ENCODE measurements at places on chromosomes 2 and 18.

DNA sequence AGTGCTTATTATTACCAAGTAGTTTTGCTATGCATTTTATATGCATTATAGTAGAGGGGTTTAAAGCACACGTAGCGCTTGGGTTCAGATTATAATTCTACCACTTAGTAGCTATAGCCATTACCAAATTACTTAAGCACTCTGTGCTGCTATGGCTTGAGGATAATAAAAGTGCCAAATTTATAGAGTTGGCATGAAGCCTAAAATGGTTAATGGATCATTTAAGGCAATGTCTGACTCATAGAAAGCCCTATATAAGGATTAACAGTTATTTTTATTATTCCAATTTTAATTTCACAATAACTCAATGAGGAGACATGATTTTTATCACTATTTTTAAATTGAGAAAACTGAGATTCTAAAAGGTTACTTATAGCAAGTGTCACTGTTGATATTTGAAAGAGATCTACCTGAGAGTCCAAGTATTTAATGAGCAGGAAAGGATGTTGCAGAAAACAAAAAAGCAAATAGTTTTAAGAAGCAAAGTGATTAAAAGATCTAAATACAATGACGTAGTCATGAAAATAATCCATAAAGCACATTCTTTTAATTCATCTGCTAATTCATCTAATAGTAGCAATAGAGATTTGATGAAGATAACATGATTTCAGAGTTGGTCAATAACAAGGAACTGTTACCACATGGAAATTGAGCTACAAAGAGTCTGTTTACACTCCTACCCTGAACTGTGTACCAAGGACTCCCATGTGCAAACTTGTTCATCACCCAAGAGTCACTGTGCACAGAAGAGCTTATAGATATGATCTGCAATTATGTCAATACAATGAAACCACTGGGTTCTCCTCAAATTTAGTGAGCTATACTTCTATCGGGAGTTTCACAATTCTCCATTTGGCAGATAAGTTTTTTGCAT, 78.8 kb upstream of the DTNA start:
- no peak for DNase-seq

DNA sequence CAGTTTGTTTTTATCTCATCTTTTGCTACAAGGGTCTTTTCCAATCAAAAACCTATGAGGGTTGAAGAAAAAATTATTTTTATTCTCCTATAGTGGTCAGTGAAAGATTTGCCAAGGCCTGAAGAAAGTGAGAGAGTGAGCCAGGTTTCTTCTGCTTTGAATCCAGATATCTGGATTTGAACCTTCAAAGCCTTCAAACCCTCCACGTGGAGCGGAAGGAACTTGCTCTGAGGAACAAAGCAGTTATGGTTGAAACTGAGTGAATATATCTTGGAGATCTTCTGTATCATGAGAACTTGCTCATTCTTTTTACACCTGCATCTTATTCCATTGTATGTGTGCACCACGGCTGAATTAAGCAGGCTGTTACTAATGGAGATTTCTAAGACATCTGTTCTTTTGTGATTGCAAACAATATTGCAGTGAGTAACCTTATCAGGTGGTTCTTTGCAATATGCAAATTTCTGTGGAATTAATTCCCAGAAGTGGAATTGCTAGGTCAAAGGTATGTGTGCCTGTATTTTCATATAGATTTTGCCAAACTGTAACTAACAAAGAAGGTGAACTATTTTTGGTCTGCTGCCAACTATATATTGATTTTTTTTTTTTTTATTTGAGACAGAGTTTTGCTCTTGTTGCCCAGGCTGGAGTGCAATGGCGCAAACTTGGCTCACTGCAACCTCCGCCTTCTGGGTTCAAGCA, 147.9 kb downstream of the B3GNT2 start:
- DNase-seq = no peak

GRCh38 chr18:29616867-29617266, 1425.7 kb downstream of the DSC3 start:
- no peak for DNase-seq

- no peak for DNase-seq
Observed at GRCh38 chr2:232854082-232854481, 16.0 kb upstream of the SNORC start.

GRCh38 chr2:202604699-202605098, 30.1 kb upstream of the FAM117B start:
- DNase-seq = no peak

GRCh38 chr2:55805686-55806085, 112.0 kb upstream of the PNPT1 start:
- no peak for DNase-seq

- DNase-seq = no peak
Observed at GRCh38 chr18:76493213-76494161, 1.6 kb downstream of the ZNF516 start.

DNA sequence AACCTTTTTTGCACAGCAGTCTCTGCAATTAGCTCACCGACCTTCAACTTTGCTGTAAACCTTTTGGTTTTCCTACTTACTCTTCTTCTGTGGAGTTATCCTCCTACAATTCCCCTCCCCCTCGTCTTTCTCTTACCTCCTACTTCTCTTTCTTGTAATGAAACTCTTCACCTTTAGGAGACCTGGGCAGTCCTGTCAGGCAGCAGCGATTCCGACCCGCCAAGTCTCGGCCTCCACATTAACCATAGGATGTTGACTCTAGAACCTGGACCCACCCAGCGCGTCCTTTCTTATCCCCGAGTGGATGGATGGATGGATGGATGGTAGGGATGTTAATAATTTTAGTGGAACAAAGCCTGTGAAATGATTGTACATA, 8.3 kb downstream of the TBR1 start:
- no peak for DNase-seq

DNA sequence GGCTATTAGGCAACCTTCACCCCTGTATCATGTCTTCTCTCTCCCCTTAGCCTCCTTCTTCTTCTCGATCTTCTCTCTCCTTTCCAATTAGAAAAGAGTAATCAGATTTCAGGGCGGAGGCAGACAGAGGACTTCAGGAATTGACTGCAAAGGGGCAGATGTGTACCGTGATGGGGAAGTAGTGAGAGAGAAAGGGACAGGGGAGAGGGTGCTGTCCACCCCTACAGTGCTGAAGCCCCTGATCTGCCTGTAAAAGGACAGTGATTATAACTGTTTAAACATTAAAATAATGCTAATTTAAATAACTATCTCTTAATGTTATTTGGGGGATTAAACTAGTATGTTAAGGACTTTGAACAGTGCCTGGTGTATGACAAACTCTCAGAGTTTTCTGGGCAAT, 178.5 kb downstream of the ACTR3 start:
- DNase-seq = no peak

GRCh38 chr2:95026471-95027368, 1.2 kb downstream of the MAL start:
- no peak for DNase-seq

DNA sequence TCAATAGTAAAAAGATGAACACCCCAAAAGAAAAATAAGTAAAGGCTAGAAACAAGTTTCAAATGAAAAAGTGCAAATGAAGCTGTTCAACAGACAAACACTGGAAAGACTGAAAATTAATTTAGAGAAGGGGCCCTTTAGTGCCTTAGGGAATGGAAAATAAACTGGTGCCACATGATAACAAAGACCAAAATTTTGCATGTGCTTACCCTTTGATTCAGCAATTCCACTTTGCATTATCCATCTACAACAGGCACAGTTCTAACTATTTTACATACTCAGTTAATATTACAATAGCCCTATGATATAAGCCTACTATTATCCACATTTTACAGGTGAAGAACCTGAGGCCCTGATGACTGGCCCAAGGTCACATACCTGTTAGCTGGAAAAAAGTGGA, 183.9 kb downstream of the NBAS start:
- no peak for DNase-seq

DNA sequence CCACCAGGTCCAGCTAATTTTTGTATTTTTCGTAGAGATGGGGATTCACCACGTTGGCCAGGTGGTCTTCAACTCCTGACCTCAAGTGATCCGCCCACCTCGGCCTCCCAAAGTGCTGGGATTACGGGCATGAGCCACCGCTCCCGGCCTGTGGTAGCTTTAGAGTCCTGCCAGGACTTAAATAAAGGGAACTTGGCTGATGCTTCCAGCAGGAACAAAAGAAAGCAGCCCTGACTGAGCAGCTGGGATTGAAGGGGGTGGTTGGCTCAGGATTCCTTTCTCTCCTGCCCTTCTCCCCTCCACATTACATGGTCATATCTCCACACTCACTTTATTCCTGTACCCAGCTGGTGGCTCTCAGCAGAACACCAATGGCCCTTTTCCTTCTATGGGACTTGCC, 20.0 kb downstream of the EFHD1 start:
- DNase-seq = no peak

GRCh38 chr2:23642516-23642915, 257.5 kb downstream of the KLHL29 start:
- no peak for DNase-seq

GRCh38 chr2:9390991-9391390, 32.3 kb downstream of the ITGB1BP1 start:
- DNase-seq = no peak

- DNase-seq = no peak
Observed at GRCh38 chr18:28946471-28946870, 769.5 kb upstream of the CDH2 start.

DNA sequence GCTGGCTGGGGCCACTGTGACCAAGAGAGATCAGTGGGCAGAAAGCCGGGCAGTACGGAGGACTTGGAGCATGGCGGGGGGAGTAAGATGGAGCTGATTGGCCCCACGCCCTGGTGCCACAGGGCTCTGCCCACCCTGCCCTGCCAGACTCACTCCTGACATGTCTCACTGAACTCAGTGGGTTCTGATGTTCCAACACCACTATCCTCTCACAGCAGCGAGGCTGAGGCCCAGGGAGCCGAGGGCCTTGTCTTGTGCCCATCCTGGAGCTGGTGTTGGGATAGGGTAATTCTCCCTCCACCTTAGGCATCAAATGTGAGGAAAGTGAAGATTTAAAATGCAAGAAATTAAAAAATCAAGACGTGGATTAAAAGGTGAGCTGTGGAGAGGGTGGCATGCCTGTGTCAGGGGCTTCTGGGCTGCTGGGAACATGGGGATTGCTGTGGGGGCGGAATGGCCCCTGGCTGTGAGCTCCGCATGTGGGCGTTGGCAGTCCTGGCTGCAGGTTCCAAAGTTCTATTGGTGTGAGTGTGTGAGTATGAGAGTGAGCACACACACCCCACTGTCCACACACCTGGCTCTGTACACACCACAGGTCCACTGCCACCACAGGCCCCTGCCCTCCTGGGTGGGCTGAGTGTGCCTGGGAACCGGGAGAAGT, 283.5 kb upstream of the HS6ST1 start:
- DNase-seq = no peak

GRCh38 chr2:160352500-160352899, 141.1 kb downstream of the RBMS1 start:
- no peak for DNase-seq

DNA sequence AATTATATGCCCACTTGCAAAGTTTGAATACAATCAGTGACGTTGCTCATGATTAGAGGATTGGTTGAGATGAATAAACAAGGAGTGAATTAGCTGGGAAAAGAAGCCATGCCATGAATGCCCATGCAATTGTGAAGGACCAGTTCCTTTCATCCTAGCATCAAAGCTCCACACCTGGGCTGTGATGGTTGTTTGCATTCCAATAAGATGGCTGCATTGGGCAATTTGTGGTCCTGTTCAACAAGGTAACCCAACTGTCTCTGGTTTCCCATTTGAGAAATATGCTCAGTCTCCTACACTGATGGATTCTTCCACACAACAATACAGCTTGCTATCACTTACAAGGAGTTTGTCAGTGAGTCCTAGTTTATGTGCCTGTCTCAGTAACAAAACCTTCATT, 550.2 kb downstream of the STK39 start:
- DNase-seq = no peak

- DNase-seq = no peak
Observed at GRCh38 chr2:191679818-191680600, 2.1 kb downstream of the NABP1 start.

- DNase-seq = no peak
Observed at GRCh38 chr2:165173215-165173614, 30.6 kb downstream of the SCN3A start.

- no peak for DNase-seq
Observed at GRCh38 chr2:46793423-46794416, 121.9 kb downstream of the MCFD2 start.

DNA sequence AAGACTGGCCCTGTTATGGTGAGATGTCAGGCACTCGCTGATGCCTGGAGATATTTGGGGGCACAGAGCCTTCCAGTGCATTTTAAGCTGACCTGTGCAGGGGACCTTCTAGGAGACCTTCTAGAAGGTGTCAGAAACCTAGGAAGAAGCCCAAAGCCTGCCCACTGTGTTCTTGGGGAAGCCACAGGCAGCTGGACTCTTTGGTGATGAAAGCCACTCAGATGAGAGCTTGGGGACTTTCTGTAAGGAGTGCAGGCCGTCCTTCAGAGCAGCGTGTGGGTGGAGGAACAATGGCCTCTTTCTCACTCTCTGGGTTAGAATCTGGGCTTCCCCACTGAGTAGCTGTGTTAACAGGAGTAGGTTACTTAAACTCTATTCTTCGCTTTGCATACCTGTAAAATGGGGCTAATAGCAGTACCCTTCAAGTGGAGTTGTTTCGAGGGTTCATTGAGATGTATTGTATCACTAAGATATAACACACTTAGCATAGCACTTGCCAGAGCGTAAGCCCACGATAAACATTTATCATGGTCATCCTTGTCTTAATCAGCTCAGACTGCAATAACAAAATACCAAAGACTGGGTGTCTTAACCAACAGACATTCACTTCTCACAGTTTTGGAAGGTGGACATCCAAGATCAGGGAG, 322.3 kb upstream of the EPAS1 start:
- no peak for DNase-seq

- no peak for DNase-seq
Observed at GRCh38 chr2:202911203-202911511, 316 bp downstream of the WDR12 start.

DNA sequence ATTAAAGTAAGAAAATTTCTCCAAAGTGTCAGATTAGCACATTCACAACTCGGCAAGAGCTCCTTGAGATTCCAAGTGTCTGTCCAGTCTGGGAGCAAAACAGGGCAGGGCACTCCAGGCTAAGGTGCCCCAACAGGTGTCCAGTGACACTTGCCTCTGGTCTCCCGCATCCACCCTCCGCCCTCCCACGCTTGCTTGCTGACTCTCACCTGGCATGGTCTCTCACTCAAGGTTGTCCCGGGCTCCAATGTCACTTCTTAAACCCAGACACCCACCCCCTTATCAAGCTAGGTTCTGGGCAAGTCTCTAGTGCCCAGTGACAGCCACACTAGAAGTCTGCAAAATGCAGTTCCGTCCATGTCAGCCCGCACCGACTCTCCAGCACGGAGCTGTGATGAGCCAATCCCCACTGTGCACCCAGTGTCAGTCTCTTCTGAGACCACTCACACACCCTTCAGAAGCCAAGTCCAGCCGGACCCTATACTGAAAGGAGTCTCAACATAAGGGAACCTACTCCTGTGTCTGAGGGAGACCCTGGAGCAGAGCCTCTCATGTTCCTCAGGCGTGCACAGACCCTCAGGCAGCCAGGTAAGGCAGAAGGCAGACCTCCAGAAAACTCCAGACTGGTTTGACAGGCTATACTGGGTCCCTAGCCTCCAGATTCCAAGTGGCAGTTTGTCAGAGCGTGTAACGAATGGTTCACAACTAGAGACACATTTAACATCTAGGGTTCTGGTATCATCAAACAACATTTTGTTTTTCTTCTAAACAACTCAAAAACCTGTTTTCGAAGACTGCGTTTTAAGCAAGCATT, 45.6 kb downstream of the HDLBP start:
- no peak for DNase-seq

- DNase-seq = no peak
Observed at GRCh38 chr2:96965781-96966514, 20.4 kb downstream of the FAM178B start.
